ENCODE measurements at places on chromosomes 1 and 21. TPM values are rescaled to one million over a fixed set of nuclear protein-coding genes. Genes with fewer than 3 reads are reported as not detected.

DNA sequence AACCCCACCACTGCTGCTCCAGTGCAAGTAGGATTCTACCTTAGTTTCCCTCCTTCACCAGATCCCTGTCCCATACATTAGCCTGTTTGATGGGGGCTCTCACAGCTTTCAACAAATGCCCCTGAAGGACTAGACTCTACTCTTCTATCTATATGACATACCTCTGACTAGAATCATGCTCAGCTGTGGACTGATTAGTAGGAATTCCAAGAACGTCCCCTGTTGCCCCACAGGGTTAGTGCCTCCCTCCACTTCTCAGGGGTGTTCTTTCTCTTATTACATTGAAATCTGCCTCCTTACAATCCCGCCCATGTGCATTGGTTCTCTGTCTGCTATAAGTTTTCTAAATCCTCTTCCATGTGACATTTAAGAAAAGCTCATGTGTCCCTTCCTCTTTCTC is 375.9 kb upstream of the DUSP10 start:
- DNase-seq: no peak

NTMT2 gene
- total RNA-seq: not detected

CELA3A gene
- total RNA-seq: not detected

DNA sequence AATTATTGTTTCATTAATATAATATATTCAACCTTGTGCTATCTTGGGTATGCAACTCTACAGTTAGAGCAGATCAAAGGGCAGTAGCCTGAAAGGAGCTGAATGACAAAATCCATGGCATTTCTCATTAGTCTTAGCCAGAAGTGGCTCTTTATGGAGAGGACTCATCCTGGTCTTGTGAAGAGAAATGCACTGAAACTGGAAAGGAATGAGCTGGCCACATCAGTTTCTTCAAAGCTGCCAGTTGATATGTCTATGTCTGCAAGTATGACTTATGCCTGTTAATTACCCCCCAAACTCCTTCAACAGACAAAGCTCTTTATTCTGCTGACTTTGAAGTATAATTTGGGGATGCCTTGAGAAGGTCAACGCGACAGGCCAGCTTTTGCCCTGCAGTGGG is 119.0 kb upstream of the UBE2U start:
- peak; percentile 14 for DNase-seq

Measured in HFFc6 (cell line).